CD4-positive, alpha-beta T cell treated with Interleukin-6 at 100 ng/mL for 8 hours (primary cell): ENCODE measurements at places on chromosomes 12 and 14.

GRCh38 chr14:39372656-39373055 is 59.6 kb downstream of the FBXO33 start:
- DNase-seq, result no peak

- peak; percentile 64 for DNase-seq
These were observed 9.1 kb upstream of the NEMF start for GRCh38 chr14:49861699-49862088.

DNA sequence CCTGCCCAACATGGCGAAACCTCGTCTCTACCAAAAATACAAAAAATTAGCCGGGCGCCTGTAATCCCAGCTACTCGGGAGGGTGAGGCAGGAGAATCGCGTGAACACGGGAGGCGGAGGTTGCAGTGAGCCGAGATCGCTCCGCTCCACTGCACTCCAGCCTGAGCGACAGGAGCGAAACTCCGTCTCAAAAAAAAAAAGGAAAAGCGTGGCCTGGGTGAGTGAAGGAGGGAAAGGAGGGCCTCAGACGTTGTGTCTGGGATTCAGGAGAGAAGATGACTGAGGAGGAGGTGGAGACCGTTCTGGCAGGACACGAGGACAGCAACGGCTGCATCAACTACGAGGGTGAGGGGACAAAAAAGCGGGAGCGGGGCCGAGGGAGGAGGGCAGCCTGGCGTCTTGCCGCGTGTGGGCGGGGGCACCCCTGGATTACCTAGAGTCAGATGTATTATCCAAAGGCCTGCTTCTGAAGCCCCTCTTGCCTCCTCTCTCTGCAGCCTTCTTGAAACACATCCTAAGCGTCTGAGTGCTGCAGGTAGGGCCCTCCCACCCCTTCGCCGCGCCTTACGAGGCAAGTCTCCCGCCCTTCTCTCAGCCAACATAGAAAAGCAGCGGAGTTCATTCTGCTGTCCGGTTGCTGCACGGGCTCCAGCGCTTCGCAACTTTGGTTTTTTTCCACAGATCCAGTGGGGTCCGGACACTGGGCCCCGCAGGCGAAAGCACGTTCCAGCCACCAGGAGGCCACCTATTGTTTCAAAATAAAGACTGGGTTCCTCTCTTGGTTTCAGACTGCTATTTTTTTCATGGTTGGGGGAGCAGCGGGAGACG is 744 bp upstream of the MYL6 start:
- DNase-seq, result peak; percentile 52

DNA sequence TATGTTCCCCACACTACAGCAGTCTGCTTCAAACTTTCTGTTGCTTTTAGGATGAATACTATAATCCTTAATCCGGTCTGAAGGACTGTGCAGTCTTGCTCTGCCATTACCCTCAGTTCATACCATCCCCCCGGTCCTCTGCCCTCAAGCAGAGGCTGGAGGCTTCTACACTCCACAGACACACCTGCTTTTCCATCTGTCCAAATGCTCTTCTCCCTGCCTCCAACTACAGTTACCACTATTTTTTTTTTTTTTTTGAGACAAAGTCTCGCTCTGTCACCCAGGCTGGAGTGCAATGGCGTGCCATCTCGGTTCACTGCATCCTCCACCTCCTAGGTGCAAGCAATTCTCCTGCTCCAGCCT is 19.3 kb upstream of the KCNH3 start:
- DNase-seq, result no peak

DNA sequence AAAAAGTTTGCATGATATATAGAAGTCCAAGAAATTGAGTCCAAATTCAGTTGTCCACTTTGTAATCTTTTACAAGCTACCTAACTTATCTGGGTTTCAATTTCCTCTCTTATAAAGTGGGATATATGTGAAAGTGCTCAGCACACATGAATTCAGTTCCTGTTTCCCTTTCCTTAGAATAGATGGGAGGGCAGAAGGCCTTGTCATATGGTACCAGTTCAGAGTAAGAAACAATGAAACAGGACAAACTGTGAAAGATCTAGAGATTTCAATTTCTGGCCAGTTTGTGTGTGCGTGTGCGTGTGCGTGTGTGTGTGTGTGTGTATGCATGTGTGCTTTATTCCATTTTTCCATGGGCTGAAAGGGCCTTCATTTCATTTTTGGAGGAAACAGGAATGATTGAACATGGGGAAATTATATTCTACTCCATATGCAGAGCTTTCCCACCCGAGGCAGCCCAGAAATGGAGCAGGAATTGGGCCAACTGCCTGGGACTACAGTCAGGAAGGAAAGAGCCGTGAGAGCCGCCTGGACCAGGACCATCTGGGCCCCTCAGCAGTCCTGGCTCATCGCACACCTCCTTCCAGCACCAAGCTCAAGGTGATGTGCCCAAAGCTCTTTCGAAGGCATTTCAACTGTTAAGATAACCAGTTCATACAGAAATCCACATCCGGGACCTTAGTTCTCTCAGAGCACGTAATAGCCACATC is 183.2 kb downstream of the EPS8 start:
- no peak for DNase-seq

DNA sequence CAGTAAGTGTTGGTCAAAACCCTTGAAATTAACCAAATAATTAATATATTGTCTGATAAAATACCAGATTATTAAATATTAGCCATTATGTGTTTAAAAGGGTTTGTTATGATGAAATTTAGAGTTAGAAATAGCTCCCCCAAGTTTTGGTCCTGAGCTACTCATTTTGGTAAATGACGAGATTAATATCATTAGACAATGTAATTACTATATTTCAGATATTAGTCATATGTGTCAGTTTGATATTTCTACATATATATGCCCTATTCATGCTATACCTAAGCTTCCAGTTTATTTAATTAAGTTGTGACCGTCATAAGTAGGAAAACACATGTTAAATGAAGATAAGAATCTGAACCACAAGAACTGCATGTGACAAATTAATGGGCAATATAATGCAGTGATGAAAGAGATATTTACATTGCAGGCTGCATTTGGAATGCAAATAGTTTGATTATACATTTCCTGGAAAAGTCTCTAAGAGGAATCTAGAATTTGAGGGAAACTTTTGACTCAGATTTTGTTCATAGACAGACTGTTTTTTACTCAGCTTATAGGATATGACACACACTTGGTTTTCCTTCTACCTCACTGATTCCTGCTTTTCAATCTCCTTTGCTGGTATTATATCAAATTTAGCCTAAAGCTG is 70.5 kb downstream of the TBC1D30 start:
- DNase-seq, result no peak

GRCh38 chr14:97224016-97224415 is 426.8 kb downstream of the VRK1 start:
- DNase-seq, result no peak

GRCh38 chr12:16573398-16574077 is 32.4 kb downstream of the LMO3 start:
- DNase-seq, result no peak

DNA sequence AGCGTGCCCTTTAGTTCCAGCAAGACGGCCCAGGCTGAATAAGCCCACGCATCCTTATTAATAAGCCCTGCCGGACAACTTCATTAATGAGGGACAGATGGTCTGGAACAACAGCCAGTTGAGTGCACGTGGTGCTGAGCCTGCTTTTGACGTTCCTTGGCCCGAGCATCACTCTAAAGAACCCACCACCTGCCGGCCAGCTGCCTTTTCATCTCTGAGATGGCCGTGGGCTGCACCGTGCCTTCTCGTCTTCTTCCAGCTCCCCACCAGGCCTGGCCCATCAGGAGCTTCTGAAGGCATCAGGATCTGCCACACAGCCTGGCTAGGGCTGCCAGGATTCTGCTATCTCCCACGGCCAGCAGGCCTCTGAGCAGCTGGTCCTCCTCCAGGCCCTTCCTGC is 80.0 kb downstream of the AACS start:
- no peak for DNase-seq

DNA sequence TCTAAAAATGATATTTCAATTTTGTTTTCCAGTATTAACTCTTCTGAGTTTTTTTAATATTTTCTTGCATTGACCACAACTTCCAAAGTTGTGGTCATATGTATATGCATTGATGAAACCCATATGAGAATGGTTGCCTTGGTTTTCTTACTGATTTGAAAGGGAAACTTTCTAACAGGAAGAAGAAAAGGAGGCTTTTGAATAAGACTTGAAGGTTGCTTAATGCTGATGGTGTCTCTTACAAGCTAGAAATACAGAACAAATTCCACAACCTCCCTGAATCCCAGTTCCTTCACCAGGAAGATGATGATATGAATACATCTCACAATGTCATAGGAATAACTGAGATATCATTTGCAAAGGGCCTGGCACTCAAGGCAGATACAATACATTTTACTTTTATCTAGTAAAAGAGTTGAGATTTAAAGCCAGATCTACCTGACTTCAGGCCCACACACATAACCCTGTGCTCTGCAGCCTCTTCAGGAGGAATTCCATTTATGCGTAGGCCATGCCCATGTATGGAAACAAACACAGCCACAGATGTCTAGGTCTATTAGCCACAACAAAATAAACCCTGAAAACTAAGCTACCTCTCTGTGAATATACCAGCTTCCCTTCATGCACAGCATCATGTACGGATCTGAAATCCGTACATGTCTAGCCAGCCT is 165.4 kb upstream of the PLEKHG7 start:
- no peak for DNase-seq

- DNase-seq, result no peak
These were observed 89.7 kb downstream of the NUMB start for GRCh38 chr14:73368616-73369015.

GRCh38 chr12:77992760-77993159 is 162.1 kb downstream of the NAV3 start:
- DNase-seq, result no peak

DNA sequence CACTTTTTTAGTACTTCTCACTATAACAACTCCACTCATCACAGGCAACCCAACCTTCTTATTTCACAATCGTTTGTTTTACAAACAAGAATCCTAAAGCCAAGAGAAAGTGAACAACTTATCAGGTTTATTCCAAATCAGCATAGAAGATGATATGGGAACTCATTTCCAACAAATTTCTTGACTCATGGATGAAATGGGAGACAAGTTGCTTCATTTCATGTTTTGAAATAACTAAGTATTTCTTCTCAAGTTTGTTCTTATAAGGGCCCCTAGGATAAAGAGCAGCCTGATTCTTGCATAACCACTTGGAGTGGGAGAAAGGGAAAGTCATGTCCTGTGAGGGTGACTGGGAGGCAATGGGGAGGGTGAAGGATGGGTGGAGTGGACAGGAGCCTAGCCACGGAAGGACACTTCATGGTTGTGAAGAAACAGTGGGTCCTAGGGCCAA is 168.3 kb downstream of the DUSP6 start:
- no peak for DNase-seq

- DNase-seq, result no peak
These were observed 30.3 kb upstream of the ESR2 start for GRCh38 chr14:64324461-64324860.

DNA sequence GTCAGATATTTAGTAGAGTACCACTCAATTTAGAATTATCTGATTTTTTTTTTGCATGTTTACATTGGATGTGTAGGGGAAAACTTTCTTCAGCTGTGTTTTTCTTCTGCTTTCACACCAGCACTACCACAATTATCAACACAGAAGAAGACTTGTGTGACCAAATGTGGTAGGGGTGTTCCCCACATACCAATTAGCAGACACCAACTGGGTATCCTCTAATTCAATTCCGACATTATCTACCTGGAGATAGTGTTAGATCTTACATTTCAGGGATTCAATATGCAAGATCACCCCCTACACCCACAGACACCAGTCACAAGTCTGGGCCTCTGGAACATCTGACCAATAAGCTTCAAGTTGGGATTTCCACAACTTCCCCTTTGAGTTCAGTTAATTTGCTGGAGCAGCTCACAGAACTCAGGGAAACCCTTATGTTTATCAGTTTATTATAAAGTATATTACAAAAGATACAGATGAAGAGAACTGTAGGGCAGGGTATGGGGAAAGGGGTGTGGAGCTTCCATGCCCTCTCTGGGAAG is 4.1 kb upstream of the KLRG1 start:
- no peak for DNase-seq

GRCh38 chr14:104681689-104682074 is 7.7 kb upstream of the INF2 start:
- DNase-seq, result no peak

GRCh38 chr14:101173698-101174521 is 270.4 kb upstream of the RTL1 start:
- DNase-seq, result no peak

GRCh38 chr12:39124768-39125167 is 219.4 kb upstream of the CPNE8 start:
- DNase-seq, result no peak

DNA sequence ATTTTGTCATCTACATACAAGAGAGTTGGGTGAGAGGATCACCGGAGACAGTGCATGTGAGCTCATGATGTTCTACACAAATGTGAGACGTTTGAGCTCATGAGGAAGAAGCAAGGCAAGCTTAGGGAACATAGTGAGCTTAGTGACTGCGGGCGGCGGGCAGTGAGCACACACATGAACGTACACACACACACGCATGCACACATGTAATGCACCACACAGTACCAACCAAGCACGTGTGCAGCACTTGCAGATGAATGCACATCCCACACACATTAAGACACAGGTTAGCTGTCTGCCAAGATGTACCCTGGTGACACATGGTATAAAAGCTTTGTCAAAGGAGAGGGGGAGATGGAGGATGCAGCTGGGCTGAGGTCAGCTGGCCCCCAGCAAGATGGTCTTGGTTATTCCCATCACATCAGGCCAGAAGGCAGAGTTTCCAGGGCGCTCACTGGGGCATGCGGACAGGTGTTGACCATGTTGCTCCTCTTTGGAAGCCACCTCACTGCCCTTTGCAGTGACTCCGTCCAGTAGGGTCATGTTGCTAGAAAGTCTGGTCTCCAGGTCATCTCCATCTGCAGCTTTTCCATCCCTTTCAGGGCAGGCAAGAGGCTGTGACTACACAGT is 8.7 kb upstream of the CACNA2D4 start:
- no peak for DNase-seq

DNA sequence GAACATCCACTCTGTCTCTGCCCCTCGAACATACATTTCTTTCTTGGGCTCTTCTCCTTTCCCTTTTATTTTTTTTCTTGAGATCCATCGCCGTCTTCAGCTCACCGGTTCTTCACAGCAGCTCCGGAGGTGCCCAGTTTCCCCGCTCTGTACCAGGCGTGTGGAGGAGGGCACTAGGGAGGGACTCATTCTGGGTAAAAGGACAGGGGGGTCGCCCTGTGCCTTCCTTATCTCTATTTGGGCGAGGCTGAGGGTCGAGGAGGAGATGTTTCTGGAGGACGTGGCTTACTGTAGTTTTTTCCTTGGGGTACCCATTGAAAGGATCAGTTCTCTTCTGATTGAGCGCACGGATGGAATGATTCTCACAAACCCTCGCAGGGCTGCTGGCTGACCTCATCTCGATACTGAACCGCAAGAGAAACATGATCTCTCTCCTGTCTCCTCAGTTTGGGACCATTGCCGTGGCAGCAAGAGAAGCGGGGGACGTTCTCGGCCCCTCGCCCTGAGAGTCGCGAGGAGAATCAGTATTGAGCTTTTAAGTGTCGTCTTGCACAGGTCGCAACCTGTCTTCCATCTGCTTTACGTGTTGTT is 386 bp downstream of the LIN52 start:
- DNase-seq, result no peak

DNA sequence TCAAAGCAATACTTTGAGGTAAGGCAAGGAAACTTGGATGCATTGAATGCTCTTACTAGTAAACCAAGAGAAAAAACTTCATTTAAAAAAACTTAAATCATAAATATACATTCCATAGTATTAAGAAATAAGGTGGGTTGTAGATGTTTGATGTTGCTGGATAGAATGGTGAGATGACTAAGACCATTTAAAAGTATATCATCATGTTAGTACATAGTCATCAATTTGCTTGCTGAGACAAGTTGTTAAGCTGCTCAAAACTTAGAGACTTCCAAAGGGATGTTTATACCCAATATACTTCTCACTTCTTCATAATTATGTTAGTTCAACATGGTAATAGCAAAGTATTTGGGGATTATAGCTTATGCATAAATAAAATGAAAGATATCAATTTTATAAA is 675.5 kb upstream of the MGAT4C start:
- DNase-seq, result no peak
